ENCODE measurements at places on chromosomes 1 and 21. TPM values are rescaled to one million over a fixed set of nuclear protein-coding genes. Genes with fewer than 3 reads are reported as not detected.

DNA sequence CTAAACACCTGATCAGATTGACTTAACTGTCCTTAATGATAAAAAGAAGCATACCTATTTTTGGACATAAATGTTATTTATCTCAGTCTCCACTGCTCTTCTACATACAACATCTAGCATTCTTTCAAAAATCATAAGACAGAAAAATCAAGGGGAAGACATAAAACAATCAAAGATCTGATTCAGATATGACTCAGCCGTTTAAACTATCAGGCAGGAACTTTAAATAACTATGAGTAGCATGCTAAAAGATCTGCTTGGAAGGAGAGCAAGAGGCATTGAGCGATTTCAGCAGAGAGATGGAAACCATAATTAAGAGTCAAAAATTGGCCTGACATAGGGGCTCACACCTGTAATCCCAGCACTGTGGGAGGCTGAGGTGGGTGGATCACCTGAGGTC is 27.2 kb upstream of the SLC22A15 start:
- no peak for DNase-seq

GRCh38 chr1:211237579-211237978 is 21.6 kb upstream of the RCOR3 start:
- no peak for DNase-seq

- no peak for DNase-seq
Observed at GRCh38 chr1:51044199-51044598, 57.8 kb upstream of the C1orf185 start.

- DNase-seq = no peak
Observed at GRCh38 chr1:14529475-14529874, 69.0 kb upstream of the KAZN start.

DNA sequence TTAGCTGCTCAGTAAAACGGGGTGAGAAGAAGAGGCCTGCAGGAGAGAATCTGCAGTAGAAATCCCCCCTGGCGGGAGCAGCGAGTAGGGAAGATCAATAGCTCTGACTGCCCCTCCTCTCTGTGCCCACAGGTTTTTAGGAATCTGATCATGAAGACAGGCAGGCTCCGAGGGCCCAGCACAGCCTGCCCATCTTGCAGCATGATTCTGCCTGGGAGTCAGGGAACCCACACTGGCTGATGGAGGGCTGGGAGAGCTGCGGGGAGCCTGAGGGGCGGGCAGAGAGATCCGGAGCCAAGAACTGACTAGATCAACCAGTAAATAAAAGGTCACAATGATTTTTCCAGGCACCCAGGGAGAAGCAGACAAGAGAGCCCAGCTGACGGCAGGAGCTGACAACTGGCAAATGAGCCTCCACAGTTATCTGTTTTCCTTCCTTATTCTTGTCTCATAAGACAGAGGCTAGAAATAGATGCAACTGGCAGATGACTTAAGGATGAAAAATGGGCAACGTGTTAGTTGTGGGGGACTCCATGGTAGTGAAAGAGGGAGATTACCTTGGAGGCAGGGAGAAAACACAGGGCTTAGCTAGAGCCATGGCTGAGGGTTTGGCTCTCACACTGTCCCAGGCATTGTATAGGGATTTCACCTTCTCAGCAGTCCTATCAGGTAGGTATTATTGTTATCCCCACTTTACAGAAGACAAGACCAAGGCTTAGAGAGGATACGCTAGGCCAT is 116.2 kb downstream of the PLXNA2 start:
- no peak for DNase-seq

DNA sequence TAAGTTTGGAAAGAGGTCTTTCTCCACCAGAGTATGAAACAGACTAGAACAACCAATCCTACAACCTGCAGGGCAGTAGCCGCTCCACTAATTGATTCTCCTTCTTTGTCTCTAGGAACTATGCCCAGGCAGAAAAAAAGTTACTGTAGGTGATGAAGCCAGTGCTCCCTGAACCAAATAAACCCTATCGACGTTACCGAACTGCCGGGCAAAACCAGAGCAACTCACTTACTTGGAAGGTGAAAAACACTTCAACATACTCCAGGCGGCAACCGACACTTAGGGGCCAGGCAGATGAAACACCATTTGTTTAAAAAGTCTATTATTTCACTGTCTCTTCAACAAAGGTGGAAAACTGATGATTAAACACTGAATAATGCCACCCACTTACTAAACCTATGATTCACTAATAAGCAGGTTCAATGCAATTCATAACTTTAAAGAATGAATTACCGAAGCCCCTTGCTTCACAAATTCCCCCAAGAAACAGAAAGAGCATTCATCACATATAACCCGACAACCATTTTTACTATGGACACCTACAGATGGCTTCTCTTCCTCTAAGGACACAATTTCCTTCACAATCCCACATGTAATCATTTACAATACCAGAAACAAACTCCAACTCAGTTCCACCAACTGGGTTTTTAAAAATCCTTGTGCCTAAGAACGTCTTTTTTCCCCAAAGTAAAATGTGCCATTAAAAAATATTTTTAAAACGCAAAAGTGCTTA is 1.6 kb downstream of the NRIP1 start:
- DNase-seq = no peak

GRCh38 chr1:172976222-172977041 is 74.3 kb downstream of the TNFSF18 start:
- no peak for DNase-seq

DNA sequence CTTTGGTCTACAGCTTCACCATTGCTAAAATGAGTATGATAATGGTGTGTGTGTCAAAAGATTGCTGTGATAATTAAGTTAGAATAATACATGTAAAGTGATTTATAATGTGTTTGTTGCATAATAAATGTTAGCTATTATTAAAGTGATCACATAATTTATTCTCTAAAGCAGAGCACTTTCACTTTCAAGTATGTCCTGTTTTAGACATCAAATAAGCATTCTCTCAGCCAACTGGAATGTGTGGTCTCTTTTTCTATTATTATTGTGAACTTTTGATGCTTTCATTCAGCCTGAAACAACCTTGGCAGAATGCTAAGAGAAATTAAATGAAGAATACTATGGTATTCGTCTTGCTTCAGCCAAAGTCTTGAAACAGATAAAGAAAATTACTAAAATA is 102.8 kb upstream of the COL11A1 start:
- DNase-seq = no peak

DNA sequence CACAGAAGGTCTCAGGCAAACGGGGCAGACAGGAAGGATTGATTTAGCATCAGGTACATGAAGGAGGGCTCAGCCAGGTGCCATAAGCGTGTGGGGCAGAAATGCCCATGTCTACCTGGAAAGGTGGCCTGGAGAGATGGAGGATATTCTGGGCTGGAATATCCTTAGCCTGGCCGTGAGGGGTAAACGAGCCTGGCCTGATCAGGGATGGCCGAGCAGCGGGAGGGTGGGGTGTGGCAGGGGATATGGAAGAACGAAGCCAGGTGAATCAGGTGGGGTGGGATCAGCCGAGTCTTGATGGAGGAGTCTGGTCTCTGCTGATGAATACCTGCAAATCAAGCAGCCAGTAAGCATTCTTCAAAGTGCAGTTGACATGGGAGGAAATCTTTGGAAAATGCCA is 35.5 kb upstream of the TTC22 start:
- DNase-seq = no peak

- no peak for DNase-seq
Observed at GRCh38 chr1:33260439-33260838, 4.1 kb downstream of the ZNF362 start.

- DNase-seq = peak; percentile 71
Observed at GRCh38 chr21:41816583-41817165, 49.8 kb upstream of the RIPK4 start.

DNA sequence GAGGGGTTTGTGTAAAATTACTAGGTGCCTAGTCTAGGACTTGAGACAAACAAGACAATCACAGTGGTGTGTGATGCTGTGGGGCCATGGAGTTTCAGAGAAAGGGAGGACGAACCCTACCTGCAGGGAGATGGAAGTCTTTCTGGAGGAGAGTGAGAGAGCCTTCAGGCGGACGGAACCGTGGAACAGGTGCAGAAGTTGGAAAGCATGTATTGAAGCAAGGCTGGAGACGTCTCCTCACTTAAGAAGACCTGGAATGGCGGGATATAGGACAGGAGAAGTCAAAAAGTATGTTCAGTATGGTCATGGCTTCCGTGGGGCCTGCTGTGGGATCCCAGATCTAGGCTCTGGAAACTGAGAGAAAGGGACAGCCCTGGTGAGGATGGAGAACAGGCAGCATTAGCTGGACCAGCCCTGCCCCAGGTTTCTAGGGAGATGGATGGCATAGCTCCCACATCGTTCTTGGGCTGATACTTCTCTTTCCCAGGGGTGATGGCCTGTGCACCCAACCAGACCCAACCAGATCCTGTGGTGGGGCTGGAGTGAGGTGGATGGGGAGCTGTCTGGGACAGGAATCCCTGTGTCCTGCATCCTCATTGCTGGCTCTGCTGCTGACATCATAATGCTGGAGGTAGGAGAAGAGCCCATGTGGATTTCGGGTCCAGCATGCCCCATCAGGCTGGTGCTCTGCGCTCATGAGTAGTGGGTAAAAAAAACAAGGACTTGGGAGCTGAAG is 15.0 kb upstream of the LRP8 start:
- DNase-seq = no peak

GRCh38 chr1:13956393-13956792 is 256.4 kb downstream of the PRDM2 start:
- DNase-seq = no peak

Gene AMY1C
- total RNA-seq = not detected

All from mucosa of descending colon (tissue), 3 donors.